ENCODE measurements at places on chromosomes 5 and 9.

GRCh38 chr5:116573702-116574366 is 789 bp downstream of the SEMA6A start:
- no peak for DNase-seq

- no peak for DNase-seq
Observed at GRCh38 chr5:32654427-32654826, 56.7 kb upstream of the NPR3 start.

- no peak for DNase-seq
Observed at GRCh38 chr9:37732086-37732741, 21.4 kb upstream of the TRMT10B start.

- no peak for DNase-seq
Observed at GRCh38 chr5:174378121-174378874, 332.8 kb downstream of the NSG2 start.

All from NCI-H526 treated with DMSO at 0.1 percent for 48 hours (cell line).